ENCODE measurements at places on chromosomes 2 and 18.

GRCh38 chr18:57772387-57772799 is 30.7 kb downstream of the ATP8B1 start:
- no peak for DNase-seq

DNA sequence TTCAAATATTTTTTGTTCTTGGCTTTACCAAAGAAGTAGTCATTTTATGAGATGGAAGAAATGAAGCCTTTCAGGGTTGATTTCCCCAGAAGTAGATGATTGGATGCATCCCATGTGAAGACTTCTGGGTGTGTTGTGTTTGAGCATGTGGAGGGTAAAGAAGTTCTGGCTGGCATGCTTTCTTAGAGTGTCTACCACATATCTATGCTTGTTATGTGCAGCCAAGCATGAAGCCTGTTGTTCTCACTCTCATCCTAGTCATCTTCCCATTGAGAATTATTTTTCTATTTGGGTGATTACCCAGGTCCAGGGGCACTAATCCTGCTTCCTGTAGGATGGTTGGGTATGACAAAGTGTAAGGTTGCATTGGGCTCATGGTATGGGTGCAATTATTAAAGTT is 472.9 kb downstream of the PTPRM start:
- DNase-seq = no peak

DNA sequence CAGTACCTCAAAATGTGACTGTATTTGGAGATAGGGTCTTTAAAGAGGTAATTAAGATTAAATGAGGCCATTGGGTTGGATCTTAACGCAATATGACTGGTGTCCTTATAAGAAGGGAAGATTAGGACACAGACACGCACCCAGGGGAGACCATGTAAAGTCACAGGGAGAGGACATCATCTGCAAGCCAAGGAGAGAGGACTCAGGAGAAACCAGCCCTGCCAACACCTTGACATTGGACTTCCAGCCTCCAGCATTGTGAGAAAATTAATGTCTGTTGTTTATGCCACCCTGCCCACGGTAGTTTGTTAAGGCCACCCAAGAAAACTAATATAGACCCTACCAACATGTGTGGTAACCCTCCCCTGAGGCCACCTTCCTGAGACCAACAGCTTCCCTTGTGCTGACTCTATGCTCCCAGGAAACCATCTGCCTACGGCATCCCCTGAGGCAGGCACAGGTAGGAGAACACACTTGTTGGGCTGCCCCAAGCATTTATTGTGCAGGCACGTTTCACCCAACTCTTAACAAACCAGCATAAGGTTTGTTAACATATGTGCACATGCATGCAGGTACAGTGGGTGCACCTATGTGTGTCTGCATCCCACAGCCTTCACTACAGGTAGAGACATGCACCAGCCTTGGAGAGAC is 161.5 kb upstream of the AGAP1 start:
- DNase-seq = no peak

- DNase-seq = no peak
These were observed 2.3 kb downstream of the INPP5D start for GRCh38 chr2:233062451-233062850.

DNA sequence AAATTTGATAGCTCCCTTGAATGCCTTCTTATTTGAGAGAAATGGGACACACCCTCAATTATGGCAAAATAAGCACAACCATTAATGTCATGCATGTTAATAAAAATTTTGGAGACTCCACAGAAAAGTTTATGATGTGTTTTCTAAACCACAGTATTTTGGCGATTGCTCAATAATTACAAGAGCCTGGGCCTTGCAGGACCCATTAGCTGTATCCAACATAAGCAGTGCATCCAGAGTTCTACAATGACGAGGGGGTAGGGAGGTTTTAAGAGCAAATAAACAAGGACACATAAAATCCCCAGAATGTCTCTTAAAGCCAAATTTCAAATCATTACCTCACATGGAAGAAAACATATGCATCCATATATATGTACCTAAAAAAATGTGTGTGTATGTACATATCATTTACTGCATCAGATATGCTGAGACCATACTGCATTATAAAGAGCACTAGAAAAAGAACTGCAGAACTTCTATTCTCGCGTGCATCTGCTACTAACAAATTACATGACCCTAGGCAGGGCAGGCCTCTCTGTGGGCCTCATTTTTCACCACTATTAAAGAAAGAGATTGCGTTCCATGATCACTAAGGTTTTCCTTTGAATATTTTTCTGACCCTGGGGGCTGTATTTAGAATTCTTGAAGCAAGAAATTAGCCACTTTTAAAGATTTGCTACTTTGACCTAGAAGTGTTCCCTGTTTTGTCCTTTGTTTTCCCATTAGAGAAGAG is 38.0 kb downstream of the CMPK2 start:
- DNase-seq = no peak

GRCh38 chr2:218375212-218375611 is 6.9 kb upstream of the SLC11A1 start:
- DNase-seq = no peak

DNA sequence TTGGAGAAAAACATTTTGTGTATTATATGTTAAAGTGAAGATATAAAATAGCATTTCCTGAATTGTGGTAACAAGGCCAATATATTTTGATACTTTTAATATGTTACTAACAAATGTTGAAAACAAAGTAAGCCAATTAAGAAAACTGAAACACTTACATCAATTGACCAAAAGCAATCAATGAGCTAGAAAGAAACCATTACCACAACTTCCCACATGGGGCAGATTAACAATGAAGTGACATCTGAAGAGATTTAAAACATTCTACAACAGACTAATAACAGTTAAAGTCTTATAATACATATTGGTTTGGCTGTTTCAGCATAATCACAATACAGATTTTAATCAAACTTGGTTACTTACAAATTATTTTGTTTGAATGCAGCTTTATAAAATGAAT is 282.4 kb upstream of the NETO1 start:
- no peak for DNase-seq

DNA sequence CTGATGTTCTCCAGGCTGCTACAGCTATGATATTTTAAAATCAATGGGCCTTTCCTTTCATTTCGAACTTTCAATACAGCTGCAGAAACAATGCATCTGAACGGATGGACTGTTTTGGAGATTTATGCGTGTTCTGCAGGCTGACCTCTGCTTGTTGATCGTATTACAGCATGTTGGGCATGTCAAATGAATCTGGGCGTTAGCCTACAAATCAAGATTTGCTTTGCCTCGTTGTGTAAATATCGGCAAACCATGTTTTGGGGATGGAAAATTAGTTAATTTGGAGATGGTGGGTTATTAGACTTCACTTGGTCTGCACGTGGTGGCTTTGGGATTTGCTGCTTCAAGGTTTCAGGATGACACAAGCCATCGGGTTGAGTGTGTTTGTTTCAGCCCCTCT is 129.3 kb downstream of the AGAP1 start:
- no peak for DNase-seq

DNA sequence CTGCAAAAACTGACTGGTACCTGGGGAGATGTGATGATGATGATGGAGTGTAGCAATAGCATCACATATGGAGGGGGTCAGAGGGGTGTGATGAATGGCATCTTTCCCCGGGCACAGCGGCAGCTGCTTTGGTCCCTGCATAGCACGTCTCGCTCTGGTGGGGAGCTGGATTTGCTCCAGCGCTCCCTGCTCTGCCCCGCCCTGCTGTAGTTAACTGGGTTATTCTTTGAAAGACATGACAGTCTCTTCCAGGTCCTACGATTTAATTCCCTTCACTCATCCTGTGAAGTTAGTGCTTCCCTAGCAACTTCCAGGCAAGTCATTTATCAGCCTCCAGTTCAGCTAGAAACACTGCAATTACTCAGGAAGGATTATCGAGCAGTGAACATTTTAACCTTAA is 463.1 kb downstream of the TSN start:
- no peak for DNase-seq

DNA sequence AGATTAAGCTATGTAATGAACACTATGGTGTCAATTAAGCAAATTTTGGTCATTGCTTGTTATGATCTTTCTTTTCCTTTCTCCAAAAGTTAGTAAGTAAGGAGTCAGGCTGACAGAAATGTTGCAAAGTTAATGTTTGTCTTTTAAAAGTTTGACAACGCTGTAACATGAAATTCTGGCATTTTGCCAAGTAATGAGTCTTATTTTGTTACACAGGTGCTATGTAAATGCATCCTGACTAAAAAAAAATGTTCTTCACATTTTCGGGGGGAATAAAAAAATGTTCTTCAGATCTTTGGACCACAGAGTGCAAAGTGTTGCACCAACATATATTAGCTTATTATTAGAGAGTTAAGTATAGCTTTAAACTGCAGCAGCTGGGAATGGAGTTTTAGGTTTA is 54.8 kb upstream of the PROKR1 start:
- DNase-seq = no peak

DNA sequence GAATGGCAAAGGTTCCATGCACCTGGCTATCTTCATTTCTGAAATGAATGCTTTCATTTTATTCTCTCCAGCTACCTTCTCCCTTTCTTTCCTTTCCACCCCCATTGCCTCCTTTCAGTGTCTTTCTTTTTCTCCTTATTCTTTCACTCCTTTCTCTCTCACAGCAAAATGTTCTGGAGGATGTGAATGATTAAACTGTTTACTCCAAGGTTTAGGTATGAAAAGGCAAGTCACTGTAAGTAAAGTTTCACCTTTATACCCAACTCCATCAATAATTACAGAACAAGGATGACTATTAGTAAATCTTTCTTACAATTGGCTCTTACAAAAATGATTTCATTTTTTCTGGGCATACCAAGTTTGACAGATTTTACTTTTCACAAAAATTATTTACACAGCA is 4.3 kb downstream of the PAX8 start:
- DNase-seq = no peak

DNA sequence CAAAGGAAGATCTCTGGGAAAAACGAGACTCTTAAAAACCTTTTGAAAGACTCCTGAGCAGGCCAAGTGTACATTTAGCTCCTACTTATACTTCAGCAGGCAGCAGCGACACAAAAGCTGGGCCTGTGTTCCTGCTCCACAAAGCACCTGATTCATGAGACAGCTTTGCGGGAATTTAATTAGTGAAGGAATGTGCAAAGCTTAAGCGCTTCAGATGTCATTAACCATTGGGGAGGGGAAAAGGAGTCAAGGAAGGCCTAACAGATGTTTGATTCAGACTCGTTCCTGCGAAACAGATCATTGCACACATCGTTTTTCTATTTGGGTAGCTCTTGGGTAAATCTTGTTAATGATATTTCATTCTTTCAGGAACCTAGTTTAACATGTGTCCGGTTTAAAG is 125.9 kb downstream of the MAIP1 start:
- DNase-seq = no peak

DNA sequence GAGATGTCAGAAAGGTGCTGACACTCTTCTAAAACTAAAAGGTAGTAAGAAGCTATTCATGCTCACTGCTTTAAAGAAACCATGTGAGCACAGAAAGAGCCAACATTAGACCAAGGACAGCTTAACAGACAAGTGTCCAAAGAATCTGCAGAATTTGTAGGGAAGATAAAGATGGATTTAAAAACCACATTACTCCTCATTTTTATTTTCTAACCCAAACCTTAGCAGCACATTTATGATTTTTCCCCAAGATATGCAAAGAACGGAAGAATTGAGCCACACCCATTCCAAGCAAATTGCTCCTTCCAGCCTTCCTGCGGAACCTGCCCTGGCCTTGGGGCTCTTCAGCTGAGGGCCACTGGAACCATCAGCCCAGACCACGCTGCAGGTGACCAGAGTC is 26.9 kb downstream of the MBP start:
- DNase-seq = no peak

- no peak for DNase-seq
These were observed 68.0 kb downstream of the FAM124B start for GRCh38 chr2:224333726-224334482.

- no peak for DNase-seq
These were observed 64.2 kb downstream of the SCG2 start for GRCh38 chr2:223537651-223538601.

Data from CD4-positive, alpha-beta T cell treated with Interleukin-4 for 1 hour (primary cell).